ENCODE measurements at places on chromosomes 16 and 17.

GRCh38 chr17:2955931-2956582 lies 107.3 kb downstream of the OR1D5 start:
- DNase-seq, result no peak

DNA sequence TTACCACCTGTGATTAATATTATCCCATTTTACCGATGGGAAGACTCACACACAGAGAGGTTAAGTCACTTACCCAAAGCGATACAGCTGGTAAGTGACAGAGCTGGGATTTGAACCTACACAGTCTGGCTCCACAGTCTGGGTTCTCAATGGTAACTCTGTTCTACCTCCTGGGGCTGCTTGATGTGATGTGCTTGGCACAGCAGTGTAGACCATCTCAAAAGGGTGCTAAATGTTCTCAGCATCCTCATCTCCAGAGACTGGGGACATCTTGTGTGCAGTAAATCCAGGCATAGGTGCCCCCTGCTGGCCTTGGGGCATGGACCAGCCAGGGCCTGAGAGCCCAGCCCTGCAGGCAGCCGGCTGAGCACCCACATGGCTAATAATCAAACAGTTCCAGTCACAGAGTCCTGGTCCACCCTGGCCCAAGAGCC lies 15.4 kb upstream of the KATNB1 start:
- peak; percentile 67 for DNase-seq

DNA sequence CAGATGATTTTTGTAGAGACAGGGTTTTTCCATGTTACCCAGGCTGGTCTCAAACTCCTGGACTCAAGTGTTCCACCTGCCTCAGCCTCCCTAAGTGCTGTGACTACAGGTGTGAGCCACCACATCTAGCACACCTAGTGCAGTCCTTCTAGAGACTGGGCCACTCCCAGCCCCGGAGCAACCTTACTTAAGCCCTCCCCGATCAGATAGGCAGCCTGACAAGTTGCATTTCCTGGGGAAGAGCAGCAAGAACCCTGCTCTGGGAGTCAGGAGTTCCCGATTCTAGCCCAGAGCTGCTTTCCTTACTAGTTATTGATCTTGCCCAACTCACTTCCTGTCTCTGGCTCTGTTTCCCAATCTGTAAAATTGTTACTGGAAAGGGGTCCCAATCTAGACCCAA lies 7.0 kb upstream of the NAGLU start:
- DNase-seq, result no peak

- peak; percentile 22 for DNase-seq
Measured at GRCh38 chr16:15650698-15651171, 690 bp downstream of the NDE1 start.

GRCh38 chr16:60310846-60311445 lies 1576.8 kb upstream of the GOT2 start:
- DNase-seq, result no peak

DNA sequence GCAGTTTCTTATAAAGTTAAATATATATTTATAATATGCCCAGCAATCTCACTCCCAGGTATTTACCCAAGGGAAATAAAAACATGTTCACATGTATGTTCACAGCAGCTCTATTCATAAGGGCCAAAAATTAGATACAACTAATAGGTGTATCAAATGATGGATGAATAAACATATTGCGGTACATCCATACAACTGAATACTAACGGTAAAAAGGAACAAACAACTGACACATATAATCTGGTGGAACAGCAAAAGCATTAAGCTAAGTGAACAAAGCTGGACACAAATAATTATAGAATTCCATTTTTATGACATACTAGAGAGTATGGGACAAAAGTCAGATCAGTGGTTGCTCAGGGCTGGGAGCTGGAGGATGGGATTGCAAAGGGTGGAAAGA lies 74.7 kb downstream of the CACNG1 start:
- DNase-seq, result no peak

DNA sequence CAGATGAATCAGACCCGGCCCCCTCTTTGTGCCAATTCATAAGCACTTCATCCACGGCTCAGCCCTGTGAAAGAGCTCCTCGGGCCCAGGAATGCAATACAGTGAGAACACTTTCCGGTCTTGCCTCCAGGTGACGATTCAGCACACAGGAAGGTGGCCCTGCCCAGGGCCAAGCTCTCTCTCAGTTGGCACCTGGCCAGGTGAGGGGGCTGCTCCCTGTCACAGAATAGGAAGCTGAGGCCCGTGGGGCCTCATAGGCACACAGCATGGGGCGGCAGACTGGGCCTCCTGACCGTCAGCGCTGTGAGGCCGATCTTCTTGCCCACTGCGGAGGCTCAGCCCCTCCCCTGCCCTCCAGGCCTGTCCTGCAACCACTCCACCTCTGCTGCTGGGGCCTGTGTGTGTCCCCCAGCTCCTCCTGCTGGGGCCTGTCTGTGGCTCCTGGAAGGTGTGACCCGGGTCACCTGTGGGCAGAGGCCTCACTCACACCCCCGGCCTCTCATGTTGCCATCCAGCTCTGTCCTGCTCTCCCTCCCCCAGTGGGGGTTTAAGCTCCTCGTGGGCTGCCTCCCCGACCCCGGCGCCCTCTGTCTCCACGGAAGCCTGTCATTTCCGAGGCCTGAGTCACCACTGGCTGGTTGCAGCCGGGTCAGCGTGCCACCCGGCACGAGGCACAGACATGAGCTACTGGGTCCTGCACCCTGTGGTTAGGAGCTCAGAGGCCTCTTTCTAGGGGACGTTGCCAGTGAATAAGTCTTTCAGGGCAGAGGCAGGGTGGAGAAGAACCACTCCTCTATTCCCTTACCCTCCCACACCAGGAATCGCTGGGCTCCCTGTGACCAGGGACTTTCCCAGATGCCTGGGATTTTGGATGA lies 114.4 kb downstream of the SEC14L1 start:
- DNase-seq, result no peak

- no peak for DNase-seq
Measured at GRCh38 chr16:85483424-85483823, 129.7 kb upstream of the GSE1 start.

DNA sequence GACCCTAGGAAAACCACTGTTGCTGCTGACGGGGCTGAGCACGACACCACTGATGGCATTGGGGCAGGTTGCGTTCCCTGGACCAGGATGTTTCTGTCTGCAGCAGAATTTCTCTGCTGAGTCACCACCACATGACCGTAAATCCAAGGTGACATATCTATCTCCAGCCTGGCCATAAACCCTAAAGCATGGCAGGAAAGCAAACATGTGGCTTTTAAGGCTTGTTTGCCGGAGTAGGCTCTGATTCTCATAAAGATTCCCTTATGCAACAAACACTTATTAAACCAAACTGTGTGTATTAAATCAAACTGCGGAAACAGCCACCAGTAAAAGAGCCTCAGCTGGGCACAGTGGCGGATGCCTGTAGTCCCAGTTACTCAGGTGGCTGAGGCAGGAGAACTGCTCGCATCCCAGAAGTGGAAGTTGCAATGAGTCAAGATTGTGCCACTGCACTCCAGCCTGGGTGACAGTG lies 17.3 kb downstream of the MPHOSPH6 start:
- no peak for DNase-seq

DNA sequence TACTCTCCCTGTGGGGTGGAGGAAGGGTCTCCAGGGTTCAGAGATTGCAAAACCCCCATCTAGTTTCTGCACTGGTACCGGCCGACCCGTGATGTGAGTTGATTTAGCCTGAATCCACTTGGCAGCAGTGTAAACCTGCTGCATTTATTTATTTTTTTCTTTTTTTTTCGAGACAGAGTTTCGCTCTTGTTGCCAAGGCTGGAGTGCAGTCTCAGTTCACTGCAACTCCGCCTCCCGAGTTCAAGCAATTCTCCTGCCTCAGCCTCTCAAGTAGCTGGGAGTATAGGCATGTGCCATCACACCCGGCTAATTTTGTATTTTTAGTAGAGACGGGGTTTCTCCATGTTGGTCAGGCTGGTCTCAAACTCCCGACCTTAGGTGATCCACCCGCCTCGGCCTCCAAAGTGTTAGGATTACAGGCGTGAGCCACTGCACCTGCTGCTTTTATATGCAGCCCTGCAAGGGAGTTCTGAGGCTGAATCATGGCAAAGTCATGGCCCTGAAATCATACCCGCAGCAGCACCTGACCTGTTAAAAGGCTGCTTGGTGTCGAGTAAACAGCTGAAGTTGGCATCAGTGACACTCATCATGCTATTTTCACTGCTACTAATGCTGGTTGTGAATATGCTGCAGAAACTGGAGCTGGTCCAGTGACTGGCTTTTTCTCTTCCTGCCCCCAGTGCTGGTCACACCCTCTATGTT lies 21.4 kb downstream of the DEXI start:
- no peak for DNase-seq

GRCh38 chr16:309476-309875 lies 26.5 kb downstream of the PDIA2 start:
- no peak for DNase-seq

- no peak for DNase-seq
Measured at GRCh38 chr17:28242791-28243190, 76.2 kb upstream of the TMEM97 start.

- DNase-seq, result peak; percentile 91
Measured at GRCh38 chr16:14354561-14355351, 275.3 kb downstream of the PARN start.

DNA sequence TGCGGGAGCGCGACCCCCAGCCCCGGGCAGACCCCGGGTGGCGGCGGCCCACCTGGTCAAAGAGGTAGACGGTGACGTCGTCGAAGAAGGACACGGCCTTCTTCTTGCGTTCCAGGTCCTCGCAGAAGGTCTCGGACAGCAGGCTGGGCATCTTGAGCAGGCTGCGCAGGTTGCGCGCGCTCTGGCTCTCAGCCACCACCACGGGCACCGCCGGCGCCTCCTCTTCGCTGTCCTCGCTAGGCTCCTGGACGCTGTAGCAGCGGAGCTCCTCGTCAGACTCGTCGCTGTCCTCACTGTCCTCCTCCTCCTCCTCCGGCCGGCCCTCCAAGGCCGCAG lies 45.2 kb upstream of the PVALEF start:
- DNase-seq, result no peak

- DNase-seq, result no peak
Measured at GRCh38 chr17:38867968-38868816, 1.7 kb upstream of the LASP1 start.

DNA sequence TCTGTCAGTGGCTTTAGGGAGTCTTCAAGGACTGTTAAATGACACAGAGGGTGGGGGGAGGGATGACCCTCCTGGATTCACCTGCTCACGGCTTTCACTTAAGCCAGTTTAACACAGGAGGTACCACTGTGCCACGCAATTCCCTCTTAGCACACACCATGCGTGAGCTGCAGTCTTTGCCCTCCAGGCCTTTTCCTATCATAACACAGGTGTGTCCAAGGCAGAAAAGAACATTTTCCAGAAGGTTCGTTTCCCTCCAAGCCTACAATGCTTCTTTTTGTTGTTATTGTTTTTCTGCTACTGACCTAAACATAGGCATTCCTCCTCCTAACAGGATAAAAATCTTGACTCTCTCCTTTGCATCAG lies 1.1 kb downstream of the ZFHX3 start:
- no peak for DNase-seq

GRCh38 chr16:78277321-78278055 lies 178.0 kb downstream of the WWOX start:
- no peak for DNase-seq

GRCh38 chr16:81181013-81181720 lies 57.3 kb upstream of the BCO1 start:
- DNase-seq, result no peak

- no peak for DNase-seq
Measured at GRCh38 chr16:1221628-1222552, 3.2 kb downstream of the TPSG1 start.

- no peak for DNase-seq
Measured at GRCh38 chr17:35315283-35315682, 58.1 kb downstream of the SLFN11 start.

- no peak for DNase-seq
Measured at GRCh38 chr17:77235370-77235941, 94.7 kb downstream of the SEC14L1 start.

GRCh38 chr17:38914741-38915638 lies 10.4 kb upstream of the LASP1NB start:
- DNase-seq, result no peak

DNA sequence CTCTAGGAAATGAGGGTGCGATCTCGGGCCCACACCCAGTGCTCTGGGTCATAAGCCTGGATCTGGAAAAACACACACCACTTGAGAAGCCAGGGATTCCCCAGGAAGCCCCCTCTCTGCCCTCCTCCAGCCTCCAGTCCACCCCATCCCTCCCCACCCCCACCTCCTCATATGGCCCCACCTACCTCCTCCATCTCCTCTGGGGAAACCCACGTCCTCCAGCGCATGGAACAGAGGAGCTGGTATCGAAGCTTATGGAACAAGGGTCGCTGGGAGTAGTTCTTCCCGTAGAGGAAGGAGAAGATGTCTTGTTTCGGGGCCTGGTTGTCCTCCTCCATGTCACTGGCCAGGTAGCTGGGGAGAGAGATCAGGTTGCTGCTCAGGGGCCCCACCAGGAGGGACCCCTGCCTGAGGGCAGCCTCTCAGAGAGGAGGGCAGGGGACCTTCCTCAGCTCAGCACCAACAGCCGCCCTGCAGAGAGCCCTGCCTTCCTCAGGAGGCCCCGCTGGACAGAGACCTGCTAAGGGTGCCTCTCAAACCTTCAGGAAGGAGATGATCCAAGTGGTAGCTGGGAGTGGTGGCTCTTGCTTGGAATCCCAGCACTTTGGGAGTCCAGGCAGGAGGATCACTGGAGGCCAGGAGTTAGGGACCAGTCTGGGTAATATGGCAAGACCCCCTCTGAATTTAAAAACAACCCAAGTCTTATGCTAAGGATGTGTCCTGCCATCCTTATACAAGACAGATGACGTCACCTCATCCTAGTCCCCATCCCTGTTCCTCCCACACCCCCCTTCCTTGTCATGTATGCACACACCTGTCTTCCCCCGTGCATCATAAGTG lies 5.0 kb downstream of the SPDYE4 start:
- no peak for DNase-seq

- DNase-seq, result no peak
Measured at GRCh38 chr16:86211265-86211664, 299.1 kb upstream of the FOXF1 start.

DNA sequence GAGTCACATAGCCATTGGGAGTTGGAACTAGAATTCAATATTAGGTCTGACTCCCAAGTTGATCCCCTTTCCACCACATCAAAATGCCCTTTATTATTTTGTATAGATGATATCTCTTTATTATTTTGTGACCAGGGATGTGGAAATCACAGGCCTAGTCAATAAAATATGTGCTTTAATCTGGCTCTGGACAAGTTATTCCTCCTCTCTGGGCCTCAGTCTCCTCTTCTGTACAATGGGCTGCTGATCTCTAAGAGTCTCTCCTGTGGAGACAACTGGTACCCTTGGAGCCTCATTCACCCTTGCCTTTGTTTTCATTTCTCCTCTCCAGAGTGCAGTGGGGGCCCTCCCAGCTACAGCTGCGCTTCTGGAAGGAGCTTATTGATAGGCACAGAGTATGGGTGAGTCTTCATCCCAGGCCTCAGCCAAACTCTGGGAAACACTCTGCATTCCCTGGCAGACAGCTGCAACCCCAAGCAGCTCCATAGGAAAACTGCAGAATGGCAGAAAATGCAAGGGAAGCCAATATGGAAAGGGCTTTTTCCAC lies 4.3 kb upstream of the ABAT start:
- no peak for DNase-seq

- DNase-seq, result no peak
Measured at GRCh38 chr17:16371742-16372141, 9.1 kb upstream of the UBB start.
